ENCODE measurements at places on chromosomes 7 and 10.

- no peak for DNase-seq
These were observed 115.3 kb downstream of the PIP4K2A start for GRCh38 chr10:22599048-22599561.

DNA sequence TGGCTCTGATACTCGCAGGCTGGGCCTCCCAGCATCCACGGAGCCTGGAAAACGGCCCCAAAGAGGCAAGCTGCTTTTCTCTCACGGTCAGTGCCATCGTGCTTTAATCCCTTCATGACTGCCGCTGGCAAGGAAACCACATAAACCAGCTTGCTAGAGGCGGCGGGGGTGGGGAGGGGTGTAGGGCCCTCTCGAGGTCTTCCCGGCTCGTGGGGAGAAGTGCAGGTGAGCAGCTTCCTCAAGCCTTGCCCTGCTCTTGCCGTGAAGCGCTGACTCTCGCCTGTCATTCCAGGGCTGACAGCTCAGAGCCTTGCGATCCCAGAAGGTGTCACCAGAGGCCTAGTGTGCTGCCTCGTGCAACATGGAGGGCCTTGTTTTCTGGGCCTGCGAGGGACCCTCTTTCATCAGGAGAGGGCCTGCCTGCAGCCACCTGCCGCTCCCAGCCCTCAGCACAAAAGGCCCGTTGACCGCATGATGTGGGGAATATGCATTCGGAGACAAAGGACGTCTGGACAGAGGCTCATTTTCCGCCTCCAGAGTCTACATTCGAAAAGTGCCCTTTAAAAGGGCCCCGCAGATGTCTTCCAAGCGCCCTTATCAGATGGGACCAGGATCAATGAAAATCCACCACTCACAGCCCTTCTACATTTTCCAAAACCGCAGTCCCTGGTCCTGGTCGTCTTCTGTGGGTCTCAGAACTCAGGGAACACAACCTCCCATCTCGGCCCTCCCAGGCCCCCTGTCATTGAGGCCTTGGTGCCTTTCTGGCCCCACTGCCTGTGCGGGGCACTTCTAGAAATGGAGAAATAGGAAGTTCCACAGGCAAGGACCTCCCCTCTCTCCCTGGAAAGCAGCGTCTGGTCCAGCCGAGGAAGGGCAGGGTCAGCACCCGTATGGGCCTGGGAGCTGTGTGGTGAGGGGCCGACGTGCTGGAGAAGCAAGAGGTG, 58.7 kb downstream of the ZRANB1 start:
- DNase-seq = no peak

GRCh38 chr7:130632111-130632510, 36.4 kb downstream of the COPG2 start:
- no peak for DNase-seq

GRCh38 chr7:114925434-114925833, 3.5 kb downstream of the MDFIC start:
- no peak for DNase-seq

GRCh38 chr7:108503112-108504026, 22.6 kb downstream of the PNPLA8 start:
- DNase-seq = no peak

- no peak for DNase-seq
These were observed 22.5 kb upstream of the ZNF518A start for GRCh38 chr10:96107623-96108038.

DNA sequence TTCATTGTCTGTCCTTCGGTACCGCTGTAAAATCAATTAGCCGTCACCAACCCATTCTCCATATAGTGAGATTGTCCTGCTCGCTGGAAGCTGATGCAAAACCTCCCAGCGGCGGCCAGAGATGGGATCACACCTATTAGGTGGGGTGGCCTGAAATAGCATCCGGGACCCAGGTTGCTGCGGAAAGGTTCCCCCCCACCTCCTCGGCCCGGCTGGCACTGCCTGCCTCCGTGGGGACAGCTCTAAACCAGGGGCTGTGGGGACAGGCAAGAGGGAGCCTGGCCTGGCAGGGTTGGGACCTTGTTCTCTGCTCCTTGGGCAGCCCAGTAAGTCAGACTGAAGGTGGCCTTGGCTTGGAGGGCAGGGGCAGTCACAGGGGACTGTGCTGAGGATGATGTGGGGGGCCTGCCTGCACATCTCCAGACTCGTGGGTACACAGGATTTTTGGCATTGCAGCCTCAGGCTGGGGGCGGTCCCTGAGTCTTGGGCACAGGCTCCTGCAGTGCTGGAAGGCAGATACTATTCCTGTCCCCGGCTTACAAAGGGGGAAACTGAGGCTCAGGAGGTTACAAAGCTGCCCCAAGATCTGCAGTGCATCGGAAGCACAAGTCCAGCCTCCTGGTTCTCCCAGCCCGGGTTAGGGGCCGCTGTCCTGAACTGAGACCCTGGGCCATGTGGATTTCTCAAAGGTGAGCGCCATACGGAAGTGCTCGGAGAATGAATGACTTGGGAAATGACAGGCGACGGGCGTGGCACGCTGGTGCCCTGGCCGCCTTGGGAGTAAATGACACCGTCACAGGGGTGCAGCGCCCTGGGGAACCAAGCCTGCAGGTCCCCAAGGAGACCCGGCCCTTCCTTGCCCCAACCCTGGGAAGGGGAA, 65.6 kb downstream of the UNCX start:
- no peak for DNase-seq

GRCh38 chr7:12929476-12930140, 242.2 kb downstream of the ARL4A start:
- DNase-seq = no peak

DNA sequence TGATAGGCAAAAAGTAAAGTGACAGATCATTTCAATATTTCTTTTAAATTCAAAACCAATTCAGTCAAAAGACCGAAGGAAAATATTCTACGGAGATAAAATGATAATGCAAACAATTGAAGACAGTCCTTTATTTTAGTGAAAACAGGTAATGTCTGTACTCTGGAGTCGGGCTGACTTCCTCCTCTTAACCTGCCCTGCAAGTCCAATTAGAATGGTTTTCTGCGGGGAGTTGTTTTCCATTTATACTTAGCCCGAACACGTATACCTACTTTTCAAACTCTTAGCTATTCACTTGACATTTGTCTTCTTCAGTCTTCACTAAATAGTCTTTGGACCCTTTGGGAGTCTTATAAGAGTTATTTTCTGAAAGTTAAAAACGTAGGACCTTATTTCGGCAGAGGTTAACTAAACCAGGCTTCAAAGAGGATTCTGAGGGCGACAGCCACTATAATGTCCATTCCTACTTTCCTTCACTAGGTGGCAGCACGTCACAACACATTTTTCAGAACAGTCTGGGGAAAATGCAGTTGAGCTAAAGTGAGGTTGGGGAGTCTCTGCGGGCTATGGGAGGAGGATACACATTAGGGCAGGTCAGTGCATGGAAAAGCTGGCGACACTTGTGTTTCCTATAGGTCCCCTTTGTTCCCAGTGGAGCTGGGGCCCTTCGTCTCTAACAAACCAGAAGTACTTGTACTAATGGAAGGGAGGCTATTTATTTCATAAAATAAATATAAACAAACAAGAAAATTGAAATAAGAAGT, 472.0 kb downstream of the KCNMA1 start:
- DNase-seq = peak; percentile 64

DNA sequence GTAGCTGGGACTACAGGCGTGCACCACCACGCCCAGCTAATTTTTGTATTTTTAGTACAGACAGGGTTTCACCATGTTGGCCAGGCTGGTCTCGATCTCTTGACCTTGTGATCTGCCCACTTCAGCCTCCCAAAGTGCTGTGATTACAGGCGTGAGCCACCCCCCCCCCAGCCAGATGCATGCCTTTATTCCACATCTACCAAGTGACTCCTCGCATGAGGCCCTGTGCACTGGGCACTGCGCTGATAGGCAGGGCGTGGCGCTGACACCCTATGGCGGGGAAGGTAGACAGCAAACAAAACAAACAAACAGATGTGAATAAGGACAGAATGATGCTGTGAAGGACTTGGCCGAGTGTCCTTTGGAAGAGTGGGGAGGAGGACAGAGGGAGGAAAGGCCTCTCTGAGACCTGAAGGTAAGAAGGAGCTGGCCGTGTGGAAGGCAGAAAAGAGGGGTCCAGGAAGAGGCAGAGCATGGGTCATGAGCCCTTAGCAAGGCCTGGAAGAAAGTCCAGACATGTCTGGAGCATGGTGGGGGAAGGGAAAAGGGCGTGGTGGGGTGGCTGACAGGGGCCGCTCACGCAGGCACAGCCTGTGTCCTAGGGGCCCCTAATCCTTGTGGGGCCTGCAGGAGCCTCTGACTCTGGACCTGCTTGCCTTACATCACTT, 47.5 kb upstream of the CACUL1 start:
- DNase-seq = no peak

DNA sequence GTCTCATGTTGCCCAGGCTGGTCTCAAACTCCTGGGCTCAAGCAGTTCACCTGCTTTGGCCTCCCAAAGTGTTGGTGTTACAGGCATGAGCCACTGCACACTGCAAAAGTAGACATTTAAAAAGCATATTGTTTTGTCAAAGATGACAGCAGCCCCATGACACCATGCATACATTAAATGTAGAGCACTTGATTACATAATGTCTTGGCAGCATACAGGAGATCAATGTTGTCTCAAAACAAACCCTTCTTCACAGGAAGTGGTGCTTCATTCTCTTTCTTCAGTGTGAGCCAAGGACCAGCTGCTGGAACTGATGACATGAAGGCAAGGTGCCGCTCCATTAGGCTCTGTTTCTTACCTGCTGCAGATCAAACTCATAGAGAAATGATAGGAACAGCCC, 218.4 kb downstream of the KLF6 start:
- DNase-seq = no peak

GRCh38 chr7:116028787-116029186, 1.8 kb downstream of the TFEC start:
- DNase-seq = no peak

DNA sequence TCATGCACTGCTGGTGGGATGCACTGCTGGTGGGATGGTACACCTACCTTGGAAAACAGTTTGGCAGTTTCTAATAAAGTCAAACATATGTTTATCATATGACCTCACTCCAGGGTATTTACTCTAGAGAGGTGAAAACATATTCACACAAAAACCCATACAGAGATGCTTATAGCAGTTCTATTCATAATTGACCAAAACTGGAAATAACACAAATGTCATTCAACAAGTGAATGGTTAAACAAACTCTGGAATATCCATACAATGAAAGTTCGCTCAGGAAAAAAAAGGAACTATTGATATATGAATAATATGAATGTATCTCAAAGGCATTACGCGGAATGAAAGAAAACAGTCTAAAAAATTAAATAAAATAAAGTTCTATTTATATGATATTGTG, 19.5 kb downstream of the CCDC71L start:
- DNase-seq = no peak

- no peak for DNase-seq
These were observed 3.5 kb downstream of the EGFR start for GRCh38 chr7:55022002-55022985.

- DNase-seq = no peak
These were observed 760 bp upstream of the KCTD7 start for GRCh38 chr7:66627881-66628360.

DNA sequence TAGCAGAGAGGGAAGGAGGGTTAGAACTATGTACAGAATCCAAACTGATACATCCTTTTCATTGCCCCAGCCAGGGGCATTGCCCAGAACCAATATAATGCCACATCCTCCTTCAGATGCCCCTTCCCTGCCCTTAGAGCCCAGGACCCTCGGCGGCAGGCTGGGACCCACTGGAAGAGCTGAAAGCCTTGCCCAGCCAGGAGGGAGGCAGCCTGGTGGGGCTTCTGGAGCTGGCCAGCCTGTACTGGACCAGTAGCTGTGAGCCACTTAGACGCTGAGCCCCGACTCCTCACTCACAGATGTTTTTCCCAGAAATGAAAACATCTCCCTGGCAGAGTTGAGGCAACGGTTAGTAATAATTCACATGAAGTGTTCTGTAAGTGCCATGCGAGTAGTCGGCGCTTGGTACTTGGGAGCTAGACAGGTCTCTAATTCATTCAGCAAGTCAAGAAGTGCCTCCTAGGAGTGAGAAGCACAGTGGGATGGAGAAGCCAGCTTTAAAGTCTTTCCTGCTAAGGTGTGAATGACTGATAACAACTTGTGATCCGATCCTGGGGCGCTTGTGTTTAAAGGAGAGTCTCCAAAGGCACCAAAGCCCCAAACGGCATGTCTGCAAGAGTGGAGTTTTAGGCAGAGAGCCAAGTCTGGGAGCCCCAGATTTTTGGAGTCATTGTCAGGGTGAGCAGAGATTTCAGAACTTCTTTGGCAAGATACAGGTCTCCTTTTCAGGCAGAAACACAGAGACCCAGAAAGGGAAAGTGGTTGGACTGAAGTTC, 9.8 kb downstream of the VSIR start:
- peak; percentile 14 for DNase-seq

GRCh38 chr10:129033790-129034272, 433.2 kb upstream of the MGMT start:
- peak; percentile 28 for DNase-seq

GRCh38 chr10:12333380-12334185, 15.8 kb upstream of the CAMK1D start:
- DNase-seq = peak; percentile 20

GRCh38 chr10:119030421-119031250, 1.1 kb downstream of the NANOS1 start:
- peak; percentile 19 for DNase-seq

DNA sequence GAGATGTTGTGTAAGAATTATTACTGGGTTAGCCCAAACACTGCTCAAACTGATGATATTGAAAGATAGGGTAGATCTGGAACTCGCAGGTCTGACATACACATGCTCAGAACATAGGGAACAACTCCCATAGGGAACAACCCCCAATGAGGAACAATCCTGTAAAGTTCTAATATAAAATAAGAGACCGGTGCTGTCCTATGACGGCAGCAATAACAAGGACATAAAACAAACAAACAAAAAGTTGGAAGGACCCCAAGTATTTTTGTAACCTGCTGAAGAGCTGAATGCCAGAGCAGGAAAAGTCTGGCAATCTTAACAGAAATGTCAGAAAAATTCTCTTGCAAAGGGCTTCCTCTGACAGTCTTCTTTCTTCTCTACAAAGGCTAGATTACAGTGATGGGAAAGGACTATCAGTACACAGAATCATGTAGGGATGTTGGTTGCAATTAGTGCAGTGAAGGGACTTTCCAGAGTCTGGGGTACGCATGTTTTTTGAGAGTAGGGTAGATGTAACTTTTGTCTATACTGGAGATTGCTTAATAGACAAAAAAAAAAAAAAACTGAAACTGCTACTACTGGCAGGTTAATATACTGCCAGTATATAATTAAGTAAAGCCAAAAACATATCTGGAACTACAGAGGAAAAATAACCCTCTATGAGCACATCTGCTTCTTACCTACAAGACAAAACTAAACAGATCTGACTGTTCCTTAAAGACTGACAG, 35.5 kb downstream of the IDE start:
- DNase-seq = no peak

DNA sequence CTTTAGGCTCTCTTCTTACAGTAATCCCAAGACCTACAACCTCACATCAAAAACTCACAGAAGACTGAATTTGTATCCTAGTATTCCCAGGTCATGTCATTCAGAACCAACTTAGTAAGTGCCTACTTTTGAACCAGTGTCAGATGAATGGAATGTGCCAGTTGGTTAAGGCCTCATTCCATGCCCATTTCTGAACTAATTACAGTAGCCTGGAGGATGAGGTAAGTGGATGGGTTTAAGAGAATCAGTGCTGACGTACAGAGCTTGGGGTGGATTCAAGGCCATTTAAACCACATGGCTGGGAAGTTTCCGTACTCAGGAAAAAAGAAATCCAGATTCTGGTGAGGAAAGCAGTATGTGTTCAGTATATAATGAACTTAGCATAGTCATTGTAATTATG, 21.9 kb upstream of the FOXP2 start:
- no peak for DNase-seq

All from DMS79 treated with DMSO at 0.1 percent for 48 hours (cell line).